ENCODE measurements at places on chromosomes 5 and 9.

DNA sequence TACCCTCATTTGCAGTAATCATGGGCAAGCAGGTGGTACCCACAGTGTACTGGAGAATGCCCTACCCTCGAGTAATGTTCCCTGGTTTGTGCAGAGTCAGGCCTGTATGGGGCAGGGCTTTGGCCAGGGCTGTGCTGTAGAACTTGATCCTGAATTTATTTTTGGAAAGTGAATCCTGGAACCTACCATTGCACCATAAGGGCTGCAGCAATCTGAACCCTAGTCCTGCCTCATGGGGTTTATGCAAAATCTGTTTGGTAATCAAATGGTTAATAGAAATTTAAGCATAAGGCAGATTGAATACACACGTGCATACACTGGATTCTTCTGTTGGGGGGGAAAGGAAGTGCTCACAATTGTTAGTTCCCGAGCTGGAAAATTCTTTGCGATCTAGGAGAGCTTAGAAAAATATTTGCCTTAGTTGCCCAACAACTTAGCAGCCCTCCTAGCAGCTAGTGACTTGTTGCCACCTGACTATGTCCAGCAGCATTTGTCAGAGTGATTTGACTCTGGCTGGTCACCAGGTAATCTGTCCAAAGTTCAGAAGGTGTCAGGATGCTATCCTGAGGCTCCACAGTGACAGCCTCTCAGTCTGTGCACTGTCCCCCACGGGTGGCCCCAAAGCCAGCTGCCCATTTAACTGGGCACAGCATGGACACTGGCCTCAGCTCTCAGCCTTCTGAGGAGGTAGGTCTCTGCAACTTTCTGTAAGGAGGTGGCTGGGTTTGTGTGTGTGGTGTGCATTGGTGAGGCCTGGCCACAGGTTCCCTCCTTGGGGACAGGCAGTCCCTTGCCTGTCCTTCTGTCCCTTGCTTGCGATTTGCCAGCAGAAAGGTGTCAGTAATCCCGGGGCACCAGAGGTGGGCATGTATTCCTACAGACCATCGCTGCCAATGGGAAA lies 8.3 kb downstream of the MVB12B start:
- DNase-seq = no peak

DNA sequence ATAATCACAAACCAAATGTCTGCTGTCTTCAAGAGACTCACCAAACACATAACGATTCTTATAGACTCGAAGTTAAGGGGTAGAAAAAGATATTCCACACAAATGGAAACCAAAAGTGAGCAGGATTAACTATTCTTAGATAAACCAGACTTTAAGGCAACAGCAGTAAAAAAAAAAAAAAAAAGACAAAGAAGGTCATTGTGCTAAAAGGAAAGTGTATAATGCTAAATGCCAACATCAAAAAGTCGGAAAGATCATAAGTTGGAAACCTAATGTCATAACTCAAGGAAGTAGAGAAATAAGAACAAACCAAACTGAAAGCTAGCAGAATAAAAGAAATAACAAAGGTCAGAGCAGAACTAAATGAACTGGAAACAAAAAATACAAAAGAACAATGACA lies 714.6 kb downstream of the SEMA5A start:
- no peak for DNase-seq

DNA sequence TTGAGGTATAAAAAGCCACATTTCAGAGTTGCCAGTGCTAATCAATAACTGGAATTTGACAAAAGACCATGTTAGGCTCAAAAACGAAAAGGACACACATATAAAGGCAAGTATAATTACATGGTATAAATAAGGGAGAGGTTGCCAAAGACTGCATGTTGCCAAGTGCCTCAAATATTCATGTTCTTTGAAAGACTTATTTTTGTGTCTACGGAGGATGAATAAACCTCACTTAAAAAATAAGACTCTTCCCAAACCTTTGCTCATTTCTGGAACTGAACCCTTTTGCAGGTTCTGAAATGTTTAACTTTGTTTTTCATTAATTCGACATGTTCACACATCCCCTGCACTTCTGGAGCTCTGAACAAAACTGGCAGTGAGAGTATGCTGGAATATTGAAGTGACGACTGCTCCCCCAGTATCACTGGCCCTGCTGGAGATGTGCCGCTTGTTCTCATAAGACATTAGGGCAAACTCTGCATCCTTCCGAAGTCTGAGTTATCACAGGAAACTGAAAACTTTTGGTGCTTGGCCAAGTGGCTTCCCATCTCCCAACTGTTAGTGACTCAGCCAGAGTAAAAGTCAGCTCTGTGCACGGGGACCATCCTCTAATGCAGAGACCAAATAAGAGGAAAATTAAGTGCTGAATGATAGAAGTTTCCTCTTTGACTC lies 336.8 kb downstream of the GLIS3 start:
- no peak for DNase-seq

GRCh38 chr9:126777733-126778132 lies 27.1 kb upstream of the ZBTB43 start:
- DNase-seq = no peak

DNA sequence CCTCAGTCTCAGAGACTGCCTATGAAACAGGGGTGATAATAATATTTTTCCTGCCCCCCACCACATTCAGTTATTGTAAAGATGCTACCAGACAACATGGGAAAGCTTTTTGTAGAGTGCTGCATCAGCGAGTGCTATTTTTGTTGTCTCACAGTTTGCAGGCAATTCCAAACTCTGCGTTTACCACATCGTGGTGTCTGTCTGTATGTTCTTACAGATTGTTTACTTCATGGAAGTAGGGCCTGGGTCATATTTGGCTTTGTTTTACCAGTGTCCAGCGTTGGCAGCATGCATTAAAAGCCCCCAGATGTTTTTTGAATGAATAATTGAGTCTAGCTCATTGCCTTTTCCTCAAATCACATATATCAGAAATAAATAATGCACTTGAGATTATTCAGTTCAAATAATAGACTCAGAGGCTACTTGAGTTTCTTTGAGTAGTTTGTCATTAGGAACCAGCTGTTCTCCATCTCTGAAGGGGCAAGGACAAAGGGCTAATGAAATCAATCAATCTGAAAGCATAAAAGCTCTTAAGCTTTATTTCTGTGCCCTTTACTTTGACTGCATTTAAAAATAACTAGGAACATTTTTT lies 243.7 kb downstream of the CWC27 start:
- DNase-seq = no peak
